T-helper 22 cell (primary cell): ENCODE measurements at places on chromosomes 2 and 18.

DNA sequence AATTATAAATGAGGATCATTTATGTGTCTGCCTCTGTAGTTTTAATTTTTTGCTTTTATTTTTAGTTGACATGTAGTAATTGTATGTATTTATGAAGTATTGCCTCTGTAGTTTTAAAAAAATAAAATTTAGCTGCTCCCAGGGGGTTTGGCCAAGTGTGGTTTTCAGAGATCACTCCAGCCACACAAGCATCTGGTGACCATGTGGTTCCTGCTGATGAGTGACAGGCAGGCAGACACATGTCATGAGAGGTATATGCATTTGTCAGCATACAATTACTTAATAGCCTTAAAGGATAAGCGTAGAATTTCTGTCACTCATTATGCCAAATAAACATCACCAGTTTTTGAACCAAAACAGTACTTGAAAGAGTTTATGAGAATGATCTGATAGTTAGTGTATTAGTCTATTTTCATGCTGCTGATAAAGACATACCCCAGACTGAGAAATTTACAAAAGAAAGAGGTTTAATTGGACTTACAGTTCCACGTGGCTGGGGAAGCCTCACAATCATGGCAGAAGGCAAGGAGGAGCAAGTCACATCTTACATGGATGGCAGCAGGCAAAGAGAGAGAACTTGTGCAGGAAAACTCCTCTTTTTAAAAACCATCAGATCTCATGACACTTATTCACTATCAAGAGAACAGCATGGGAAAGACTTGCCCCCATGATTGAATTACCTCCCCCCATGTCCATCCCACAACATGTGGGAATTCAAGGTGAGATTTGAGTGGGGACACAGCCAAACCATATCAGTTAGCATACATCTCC lies 29.6 kb downstream of the MREG start:
- DNase-seq: no peak

DNA sequence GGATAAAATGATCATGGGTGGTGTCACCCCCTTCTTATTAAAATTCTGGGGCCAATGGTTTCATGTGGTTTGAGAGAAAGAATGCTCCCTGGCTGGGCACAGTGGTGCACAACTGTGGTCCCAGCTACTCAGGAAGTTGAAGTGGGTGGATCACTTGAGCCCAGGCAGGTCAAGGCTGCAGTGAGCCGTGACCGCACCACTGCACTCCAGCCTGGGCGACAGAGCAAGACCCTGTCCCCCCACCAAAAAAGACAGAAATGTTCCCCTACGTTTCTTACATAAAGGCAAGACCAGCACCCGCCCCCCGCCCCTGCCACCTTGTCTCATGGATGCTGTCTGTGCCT lies 53.0 kb upstream of the ID2 start:
- DNase-seq: no peak

DNA sequence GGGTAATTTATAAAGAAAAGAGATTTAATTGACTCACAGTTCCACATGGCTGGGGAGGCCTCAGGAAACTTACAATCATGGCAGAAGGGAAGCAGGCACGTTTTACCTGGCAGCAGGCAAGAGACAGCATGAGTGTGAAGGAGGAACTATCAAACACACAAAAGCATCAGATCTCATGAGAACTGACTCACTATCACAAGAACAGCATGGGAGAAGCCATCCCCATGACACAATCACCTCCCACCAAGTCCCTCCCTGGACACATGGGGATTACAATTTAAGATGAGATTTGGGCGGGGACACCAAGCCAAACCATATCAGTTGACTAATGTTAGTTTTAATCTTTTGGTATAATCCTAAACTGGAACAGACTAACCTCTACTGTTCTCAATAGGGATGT lies 49.1 kb upstream of the CPO start:
- no peak for DNase-seq

DNA sequence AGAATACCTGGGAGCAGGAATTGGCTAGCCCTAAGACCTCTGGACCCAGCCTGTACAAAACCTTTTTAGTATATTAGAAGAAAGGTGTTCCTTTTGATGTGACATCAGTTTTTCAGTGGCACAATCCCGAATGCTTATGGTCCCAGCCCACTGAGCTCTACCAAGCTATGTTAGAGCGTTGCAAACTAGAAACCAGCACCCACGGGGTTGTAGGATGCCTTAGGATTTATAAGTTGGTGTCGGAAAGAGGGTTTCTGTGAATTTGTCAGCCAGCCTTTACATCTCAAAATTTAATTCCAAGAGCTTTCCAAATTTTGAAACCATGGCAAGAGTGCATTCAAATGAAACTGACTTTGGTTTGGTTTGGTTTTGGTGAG lies 499 bp upstream of the LMAN1 start:
- no peak for DNase-seq

DNA sequence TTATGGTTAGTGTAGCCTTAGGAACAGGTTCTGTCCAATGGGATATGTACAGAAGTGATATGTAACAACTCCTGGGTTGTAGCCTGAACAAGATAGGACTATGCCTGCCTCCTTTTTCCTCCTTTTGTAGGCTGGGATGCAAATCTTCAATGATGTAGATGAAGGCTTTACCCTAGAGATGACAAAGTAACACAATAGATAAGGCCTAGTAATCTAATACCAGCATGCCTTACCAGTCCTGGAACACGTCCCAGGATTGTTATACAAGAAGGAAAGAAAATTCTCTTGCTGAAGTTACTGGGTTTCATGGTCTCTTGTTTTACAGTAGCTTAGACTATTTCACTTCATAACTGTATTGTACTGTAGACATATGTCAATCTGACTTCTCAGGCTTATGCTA lies 192.1 kb downstream of the OTX1 start:
- no peak for DNase-seq

GRCh38 chr2:47129191-47129706 lies 25.9 kb downstream of the STPG4 start:
- DNase-seq: no peak

- no peak for DNase-seq
Observed at GRCh38 chr2:129619471-129619870, 360.0 kb upstream of the RAB6C start.

DNA sequence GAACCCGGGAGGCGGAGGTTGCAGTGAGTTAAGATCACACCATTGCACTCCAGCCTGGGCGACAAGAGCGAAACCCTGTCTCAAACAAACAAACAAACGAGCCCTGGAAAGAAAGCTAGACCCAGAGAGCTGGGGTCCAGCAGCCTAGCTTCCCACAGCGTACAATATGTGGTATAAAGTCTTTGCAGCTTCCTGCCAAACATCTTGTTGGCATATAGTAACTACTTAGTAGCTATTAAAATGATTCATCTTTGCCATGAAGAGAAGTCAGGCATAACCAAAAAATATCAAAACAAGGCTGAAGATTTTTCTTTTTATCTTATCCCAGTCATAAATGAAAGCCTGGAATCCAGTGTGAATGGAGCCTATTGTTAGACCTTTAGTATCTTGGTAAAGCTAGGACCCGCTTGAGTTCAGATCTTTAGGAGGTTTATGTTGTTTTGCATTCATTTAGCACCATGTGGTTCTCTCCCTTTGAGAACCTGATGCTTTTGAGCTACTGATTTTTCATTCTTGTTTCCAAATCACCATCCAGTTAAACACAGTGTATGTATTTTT lies 139.7 kb upstream of the NOSTRIN start:
- DNase-seq: no peak

- DNase-seq: no peak
Observed at GRCh38 chr18:28365411-28365831, 188.5 kb upstream of the CDH2 start.

DNA sequence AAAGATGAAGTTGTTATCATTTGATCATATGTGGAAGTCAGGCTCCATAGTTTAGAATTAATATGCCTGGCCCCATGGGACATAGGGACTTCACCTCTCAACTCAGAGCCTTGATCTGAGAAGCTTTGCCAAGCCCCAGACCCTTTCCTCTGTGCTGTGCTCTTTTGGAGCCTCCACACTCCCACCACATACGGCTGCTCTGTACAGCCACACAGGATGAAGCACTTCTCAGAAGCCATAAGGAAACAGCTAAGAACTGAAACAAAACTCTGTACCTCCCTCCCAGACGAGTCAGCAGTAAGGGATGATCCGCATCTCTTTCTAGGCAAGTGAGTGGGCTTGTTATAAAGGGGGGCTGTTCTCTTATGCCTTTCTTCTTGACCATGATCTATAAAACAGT lies 66.5 kb downstream of the CAB39 start:
- no peak for DNase-seq

GRCh38 chr2:25482341-25482740 lies 140.6 kb upstream of the DNMT3A start:
- DNase-seq: no peak

- DNase-seq: no peak
Observed at GRCh38 chr18:72692595-72692994, 148.5 kb upstream of the CBLN2 start.

DNA sequence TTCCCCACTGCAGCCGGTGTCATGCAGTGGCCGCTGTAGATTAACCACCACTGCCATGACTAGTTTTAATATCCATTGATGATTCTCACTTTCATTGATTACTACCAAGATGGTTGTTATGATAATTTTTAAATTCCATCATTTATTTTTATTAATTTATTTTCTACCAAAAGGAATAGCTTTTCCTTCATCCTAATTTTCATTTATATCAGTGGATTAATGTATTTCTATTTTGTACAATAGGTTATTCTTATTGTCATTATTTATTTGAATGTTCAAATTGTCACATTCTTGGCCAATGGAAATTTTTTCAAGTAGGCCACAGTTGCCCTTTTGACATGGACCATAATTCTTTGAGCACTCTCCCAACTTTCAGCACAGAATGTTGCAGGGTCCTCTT lies 374.9 kb upstream of the VWC2L start:
- no peak for DNase-seq

GRCh38 chr2:67576991-67577390 lies 179.9 kb downstream of the ETAA1 start:
- no peak for DNase-seq
